Lower leg skin (tissue), 4 donors: ENCODE measurements at places on chromosomes 4 and X. TPM values are rescaled to one million over a fixed set of nuclear protein-coding genes. Genes with fewer than 3 reads are reported as not detected.

- DNase-seq: no peak
Measured at GRCh38 chrX:14946606-14947155, 73.5 kb downstream of the MOSPD2 start.

FGF16 gene
- total RNA-seq: not detected

DNA sequence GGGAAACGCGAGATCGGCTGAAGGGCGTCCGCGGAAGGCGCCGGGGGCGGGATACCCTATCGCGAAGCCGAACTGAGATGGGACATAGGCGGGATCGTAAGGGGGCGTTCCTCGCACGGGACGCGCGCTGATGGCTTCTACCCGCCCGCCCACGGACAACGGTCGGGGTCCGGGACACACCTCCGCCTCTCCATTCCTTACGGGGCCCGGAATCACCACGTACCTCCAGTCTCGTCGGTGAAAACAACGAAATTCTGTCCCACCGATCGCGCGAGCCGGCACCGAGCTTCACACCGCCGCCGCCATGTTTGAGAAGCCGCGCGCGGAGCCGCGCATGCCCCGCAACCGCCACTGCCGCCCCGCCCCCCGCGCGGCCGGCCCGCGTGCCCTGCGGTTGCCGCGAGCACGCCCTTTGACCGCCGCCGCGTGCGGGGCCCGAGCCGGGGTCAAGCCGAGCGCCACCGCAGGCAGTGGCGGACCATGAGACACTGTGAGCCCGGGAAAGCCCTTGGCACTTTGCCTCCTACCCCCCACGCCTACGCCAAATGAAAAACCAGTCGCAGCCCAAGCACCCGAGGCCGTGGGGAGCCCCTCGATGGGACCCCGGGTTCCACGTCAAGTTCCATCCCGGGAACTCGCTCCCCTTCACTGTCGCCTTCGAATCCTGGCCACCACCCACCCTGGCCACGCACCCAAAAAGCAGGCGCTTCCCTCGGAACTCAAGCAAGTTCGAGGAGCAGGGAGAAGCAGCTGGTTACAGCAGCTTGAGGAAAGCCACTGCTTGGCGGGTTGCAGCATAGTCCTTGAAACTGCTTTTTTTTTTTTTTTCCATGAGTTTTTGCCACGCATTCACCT, at the start of gene SCML2:
SCML2 (minus strand) TSS at position 320 of the 855 bp plus-strand sequence. CDS start 20,617 bp downstream, outside the sequence.
- DNase-seq: no peak

DNA sequence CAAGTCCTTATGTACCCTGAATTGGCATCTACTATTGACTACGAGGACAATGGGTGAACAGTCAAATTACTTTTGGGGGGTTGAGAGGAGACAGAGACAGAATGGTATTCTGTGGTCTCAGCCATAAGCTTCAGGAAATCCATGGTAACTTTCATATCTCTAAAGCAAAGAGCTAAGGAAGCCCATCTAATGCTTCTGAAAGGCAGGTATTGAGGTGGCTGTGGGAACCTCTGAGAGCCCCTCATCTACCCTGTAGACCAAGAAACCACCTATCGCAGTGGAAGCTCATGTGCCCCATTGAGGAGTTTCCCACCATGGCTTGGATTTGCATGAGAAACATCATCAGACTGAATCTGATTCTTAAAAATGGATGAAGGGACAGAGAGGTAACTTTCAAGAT, 23.1 kb upstream of the BMP2K start:
- no peak for DNase-seq

DNA sequence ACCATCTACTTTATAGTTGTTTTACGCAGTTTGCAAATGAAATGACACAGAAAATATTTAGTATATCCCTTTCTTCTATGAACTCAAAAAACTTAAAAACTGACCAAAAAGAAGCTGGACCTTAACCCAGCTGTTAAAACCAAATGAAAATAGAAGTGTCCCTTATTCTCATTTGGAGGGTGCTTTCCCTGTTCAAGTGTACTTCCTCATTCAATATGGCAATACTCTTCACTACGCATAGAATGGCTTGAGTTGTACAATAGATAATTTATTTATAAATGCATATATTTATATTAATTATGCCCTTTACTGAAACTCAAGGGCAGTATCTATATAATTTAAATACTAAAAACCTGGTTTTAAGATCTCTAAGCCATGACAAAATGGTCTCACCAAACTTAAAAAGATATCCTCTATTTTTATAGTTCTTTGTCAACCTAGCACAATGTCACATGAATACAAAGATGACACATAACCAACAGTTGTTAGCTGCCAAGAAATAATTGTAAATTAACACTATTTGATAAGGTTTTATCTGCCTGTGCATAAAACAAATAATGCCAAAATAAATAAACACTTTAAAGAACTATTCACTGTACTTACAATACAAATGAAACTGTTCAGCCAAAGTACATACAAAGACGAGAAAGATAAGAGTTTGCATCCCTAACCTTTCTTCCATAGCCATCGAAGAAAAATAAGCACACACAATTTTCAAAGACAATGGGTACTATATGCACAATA, 25.2 kb downstream of the YTHDC1 start:
- no peak for DNase-seq

ZNF827 gene
- 2.9 TPM for total RNA-seq

GRCh38 chr4:142818476-142818875, 27.6 kb downstream of the INPP4B start:
- no peak for DNase-seq

GRCh38 chr4:130403221-130403620, 1307.3 kb downstream of the C4orf33 start:
- DNase-seq: no peak

ZFP92 gene
- total RNA-seq: 0.08 TPM

TRO gene
- 2.8 TPM for total RNA-seq

SOX3 gene
- total RNA-seq: not detected

DNA sequence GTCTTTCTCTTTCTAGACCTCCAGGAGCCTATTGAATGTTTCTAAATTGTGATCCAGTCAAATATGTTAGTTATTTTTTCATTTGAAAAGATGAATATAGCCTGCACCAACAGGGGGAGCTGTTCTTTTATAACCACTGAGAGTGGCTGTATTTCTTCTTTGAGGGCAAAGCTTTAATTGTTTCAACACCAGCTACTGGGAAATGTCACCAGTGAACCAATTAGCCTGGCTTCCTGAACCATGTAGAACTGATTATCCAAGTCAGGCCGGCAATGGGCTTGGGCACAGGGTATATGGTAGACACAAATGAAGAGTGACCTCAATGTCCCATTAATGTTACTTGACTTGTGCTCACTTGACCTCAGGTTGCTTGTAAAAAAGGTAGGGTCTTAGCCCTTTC, 4.8 kb upstream of the DAPP1 start:
- DNase-seq: no peak

DNA sequence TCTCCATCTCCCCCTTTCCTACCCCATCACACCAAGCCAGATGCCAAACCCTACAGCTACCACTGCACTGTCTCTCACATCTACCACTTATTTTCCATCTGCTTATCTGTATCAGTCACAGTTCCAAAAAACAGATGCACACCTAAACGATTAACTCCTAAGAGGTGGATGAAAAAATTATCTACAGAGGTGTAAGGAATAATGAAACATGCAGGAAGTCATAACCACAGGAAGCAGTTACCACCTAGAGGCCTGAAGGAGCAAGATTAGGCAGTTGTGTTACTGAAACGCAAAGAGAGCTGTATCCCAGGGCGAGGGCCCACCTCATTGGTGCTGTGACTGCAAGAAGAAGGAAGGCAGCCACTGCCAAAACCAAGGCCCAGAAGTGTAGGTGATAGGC, 87.8 kb upstream of the FAM241A start:
- no peak for DNase-seq

- DNase-seq: no peak
Measured at GRCh38 chr4:125368146-125368545, 53.4 kb downstream of the FAT4 start.

HS3ST1 gene
- total RNA-seq: 0.05 TPM

DNA sequence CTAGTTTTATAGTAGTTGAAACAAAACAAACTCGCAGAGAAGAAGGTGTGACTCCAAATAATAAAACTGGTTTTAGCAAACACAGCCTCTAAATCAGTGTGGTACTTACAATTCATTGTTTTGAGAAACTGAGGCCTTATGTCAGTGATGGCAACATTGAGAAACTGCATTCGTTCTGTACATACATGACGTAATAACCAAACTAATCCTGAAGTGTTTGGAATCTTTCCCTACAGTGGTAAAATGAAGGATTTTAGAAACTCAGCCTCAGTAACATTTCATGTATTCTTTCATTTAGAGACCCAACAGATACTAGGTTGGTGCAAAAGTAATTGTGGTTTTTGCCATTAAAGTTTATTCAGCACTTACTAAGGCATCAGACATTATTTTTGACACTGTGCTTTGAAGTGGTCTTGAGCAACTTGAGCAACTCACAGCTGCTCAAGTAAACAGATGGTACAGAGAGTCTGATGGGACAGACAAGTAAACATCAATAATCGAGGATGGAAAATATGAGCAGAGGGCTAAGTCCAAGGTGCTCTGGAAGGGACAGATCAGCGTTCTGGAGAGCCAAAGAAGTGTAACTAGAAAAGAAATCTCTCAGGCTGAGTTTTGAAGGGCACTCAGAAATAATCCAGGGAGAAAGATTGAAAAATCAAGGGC, 390.8 kb upstream of the BOD1L1 start:
- DNase-seq: no peak

TCP11X2 gene
- not detected for total RNA-seq

NKX3-2 gene
- not detected for total RNA-seq

FTHL17 gene
- not detected for total RNA-seq
